Activated CD4-positive, alpha-beta T cell treated with anti-CD3 and anti-CD28 coated beads, Interleukin-2, amount 50 U/mL, for 1 hour (primary cell): ENCODE measurements at places on chromosomes 5 and 9.

DNA sequence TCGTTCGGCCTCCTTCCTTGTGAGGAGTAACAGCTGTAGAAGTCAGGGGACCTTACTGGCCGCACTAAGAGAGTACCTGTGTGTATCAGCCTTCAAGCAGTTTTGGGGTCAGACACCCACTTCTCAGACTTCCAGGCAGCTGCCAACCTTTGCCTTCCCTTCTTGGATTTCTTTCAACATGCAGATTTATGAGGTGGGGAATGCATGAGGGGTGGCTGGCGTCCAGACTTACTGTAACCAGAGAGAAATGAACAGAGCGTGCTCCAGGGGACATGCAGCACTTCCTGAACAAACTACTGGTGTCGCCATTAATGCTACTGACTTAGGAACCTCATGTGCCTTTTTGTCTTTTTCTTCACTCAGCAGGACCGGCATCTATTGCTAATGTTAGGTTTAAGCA is 46.7 kb downstream of the INSYN2B start:
- no peak for DNase-seq

DNA sequence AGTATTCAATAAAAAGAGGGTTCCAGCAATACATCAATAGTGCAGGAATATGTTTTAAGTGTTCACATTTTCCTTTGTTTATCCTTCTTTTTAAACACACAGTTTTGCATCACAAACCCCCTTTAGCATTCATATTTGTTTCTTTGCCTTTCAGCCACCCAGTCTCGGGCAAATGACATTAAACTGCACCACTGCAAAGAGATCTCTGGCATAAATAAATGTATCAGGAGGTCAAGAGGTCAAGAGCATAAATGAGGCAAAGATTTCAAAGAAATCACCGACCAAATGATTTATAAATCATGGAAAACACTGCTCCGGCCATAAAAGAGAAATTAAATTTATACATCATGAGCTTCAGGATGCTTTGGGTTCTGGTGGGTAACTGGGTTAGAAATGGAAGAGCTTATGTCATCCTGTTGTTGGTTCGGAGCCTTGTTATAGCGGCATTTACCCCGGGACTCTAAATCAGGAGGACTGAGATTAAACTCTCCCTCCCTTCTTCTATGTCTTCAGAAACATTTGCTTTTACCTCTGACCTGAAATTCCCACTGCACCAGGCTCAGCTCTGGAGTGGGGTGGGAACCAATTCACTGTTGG is 449.6 kb upstream of the CLINT1 start:
- DNase-seq = no peak

GRCh38 chr5:14452685-14453454 is 128.7 kb upstream of the OTULINL start:
- no peak for DNase-seq

DNA sequence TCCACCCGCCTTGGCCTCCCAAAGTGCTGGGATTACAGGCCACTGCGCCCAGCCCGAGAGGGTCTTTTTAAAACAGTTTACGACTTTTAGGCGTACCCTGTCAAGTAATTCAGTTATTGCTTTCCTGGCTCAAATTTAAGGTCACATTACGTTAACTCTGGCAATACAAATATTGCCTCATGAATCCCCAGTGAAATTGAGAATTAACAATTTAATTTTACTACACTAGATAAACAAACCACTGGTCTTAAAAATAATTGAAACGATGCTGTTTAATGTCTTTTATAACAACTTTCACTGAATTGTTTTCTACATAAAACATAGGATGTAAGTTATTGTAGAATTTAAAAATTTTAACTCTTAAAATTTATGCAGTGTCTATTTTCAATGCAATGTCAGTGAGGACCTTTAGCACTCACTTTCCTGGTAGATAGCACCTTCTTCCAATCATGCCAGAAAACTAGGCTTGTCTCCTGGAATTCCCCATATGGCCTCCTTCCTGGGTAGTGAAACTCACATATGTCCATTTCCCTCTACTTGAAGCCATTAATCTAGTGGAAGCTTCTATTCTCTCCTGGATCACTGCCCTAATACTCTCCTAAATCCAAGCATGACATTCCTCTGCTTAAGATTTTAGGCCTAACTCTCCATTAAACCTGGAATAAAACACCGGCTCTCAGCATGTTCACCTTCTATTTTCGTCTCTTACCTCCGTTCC is 13.5 kb downstream of the BASP1 start:
- no peak for DNase-seq

GRCh38 chr5:50969151-50970031 is 303.0 kb downstream of the PARP8 start:
- no peak for DNase-seq
